ENCODE measurements at places on chromosomes 13 and 19.

DNA sequence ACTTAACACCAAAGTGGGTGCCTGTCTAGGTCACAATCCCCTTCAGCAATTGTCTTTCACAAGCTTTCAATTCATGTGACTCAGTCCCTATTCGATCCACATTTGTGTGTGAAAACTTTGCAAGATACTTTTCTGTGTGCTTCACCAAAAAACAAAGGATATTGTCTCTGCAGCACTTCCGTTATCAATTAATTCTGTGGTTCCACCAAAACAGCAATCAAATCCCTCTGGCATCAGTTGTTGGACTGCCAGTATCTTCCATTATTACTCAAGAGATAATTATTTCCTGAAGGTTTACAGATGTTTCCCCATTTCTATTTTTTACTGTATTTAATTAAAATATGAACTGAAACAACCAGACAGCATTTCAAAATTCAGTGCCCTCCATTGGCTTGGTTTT, 481.4 kb downstream of the SUCLA2 start:
- no peak for DNase-seq

GRCh38 chr19:37943480-37943879, 36.5 kb downstream of the SIPA1L3 start:
- no peak for DNase-seq

DNA sequence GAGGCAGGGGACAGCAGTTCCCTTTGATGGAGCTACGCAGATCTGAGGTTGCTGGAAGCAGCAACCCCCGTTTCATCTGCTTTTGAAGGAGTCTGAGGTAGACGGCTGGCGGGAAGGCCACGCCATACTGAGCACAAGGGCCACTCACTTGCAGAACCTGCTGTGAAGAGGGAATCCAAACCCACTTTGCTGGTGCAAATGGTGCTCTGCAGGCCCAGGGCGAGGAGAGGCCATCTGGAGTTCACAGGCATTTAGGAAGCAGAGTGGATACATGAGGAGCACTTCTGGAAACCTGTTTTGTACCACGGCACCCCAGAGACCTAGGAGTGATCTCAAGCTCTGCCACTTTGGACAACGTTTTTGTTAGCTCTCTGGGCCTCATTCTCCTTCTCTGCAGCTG, 227.8 kb downstream of the UQCRFS1 start:
- no peak for DNase-seq

- no peak for DNase-seq
Observed at GRCh38 chr19:5028229-5028886, 59.4 kb downstream of the KDM4B start.

GRCh38 chr19:42584466-42584865, 10.3 kb downstream of the CEACAM8 start:
- no peak for DNase-seq

DNA sequence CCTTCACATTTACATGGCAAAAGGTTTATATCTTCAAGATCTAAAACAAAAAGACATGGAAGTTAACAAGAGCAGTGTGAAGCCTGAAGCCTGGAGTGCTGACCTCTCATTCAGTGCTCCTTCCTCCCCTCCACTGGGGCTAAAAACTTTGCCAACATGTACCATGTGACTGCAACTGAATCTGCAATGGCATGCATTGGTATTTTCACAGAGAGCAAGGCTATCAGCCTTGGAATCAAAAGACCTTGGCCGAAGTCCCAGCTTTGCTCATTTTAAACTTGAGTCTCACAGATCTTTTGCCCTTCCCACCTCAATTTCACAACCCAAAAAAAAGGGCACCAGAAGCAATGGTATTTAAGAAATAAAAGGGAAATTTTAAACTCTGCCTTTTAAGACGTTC, 325.1 kb downstream of the DCT start:
- no peak for DNase-seq

- DNase-seq: no peak
Observed at GRCh38 chr13:46736541-46737310, 60.2 kb downstream of the ESD start.

GRCh38 chr19:50967929-50968715, 1.3 kb downstream of the KLK6 start:
- DNase-seq: no peak

DNA sequence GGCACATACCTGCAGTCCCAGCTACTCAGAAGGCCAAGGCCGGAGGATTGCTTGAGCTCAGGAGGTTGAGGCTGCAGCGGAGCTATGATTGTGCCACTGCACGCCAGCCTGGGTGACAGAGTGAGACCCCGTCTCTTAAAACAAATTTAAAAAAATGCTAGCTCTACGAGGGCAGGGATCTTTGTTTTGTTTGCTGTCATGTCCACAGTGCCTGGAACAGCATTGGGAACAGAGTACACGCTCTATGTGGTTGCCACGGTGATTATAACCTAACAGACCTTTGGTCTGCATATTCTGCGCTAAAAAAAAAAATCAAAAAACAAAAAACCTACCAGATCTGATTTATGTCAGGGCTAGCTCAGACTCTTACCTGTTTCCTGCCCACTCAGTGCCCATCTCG, 2.2 kb upstream of the SHFL start:
- DNase-seq: no peak

DNA sequence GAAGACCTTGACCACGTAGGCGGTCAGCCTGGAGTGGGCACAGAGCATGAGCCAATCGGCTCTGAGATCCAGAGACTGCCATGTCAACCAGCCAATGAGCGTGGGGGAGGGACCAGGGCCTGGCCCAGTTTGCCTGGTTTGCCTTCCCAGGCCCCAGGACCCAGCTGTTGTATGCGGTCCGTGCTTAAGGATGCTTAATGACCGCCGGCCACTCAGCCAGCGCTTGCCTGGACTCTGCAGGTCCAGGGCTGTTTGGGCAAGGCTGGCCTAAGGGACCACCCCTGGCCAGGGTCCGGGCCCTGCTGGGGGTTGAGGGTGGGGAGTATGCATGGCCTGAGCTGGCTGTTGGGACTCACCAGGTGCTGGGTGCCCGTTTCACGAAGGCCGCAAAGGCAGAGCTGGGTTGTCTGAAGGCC, 23.1 kb upstream of the TNFSF14 start:
- DNase-seq: no peak

- no peak for DNase-seq
Observed at GRCh38 chr19:50481351-50482149, 4.9 kb upstream of the GARIN5A start.

DNA sequence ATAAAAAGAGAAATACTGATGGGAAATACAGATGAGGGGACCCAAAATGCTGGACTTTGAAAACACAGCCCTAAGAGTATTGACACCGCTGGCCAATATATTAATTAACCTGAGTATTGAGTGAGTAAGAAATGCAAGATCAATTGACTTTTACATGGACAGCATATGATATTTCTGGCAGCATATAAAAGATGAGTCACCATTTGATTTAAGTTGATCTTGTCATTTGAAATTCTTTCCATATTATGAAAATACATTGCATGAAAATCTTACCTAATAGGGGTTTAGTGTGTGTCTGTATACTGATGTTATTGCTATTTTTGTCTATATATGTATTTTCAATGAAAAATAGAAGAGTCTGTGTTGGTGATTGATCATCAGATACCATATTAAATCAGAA, 619.6 kb downstream of the KCTD12 start:
- DNase-seq: no peak

All from SW 1271 (cell line).